Stomach (tissue), 19 donors: ENCODE measurements at places on chromosomes 7 and 10. TPM values are rescaled to one million over a fixed set of nuclear protein-coding genes. Genes with fewer than 3 reads are reported as not detected.

SORBS1 gene
- 94.8 TPM for polyA plus RNA-seq

CLRN3 gene
- not detected for polyA plus RNA-seq

LIPM gene
- not detected for polyA plus RNA-seq

ZNF33B gene
- polyA plus RNA-seq, result 15.6 TPM

SLC26A3 gene
- not detected for polyA plus RNA-seq

ACTL6B gene
- polyA plus RNA-seq, result 1.4 TPM

FASTK gene
- polyA plus RNA-seq, result 129 TPM

SKIDA1 gene
- polyA plus RNA-seq, result 0.45 TPM

CD36 gene
- polyA plus RNA-seq, result 28.6 TPM

RARRES2 gene
- polyA plus RNA-seq, result 161 TPM

SNCG gene
- 59.6 TPM for polyA plus RNA-seq

OR2A7 gene
- polyA plus RNA-seq, result 0.44 TPM

NXPH1 gene
- not detected for polyA plus RNA-seq

ADIRF gene
- 96.4 TPM for polyA plus RNA-seq

SNX10 gene
- 2.2 TPM for polyA plus RNA-seq

ADD3 gene
- 64.9 TPM for polyA plus RNA-seq

CFAP70 gene
- 3.2 TPM for polyA plus RNA-seq

ZNF467 gene
- 9.4 TPM for polyA plus RNA-seq

CPA2 gene
- polyA plus RNA-seq, result 54.9 TPM

VSTM4 gene
- polyA plus RNA-seq, result 3.1 TPM

TBX20 gene
- not detected for polyA plus RNA-seq

RNF133 gene
- polyA plus RNA-seq, result not detected

PLCE1 gene
- 0.98 TPM for polyA plus RNA-seq

DDX21 gene
- polyA plus RNA-seq, result 22.7 TPM

CCDC172 gene
- not detected for polyA plus RNA-seq

GPR26 gene
- not detected for polyA plus RNA-seq

GRID1 gene
- polyA plus RNA-seq, result 0.63 TPM

TRIL gene
- 1.1 TPM for polyA plus RNA-seq

TUBAL3 gene
- polyA plus RNA-seq, result 0.19 TPM

CNPY1 gene
- not detected for polyA plus RNA-seq

ERVW-1 gene
- polyA plus RNA-seq, result not detected

WNT2 gene
- 0.61 TPM for polyA plus RNA-seq

ASB10 gene
- polyA plus RNA-seq, result 0.05 TPM

ADAM12 gene
- not detected for polyA plus RNA-seq

SOSTDC1 gene
- polyA plus RNA-seq, result 5.9 TPM

TNRC18 gene
- polyA plus RNA-seq, result 8.5 TPM

TET1 gene
- 0.19 TPM for polyA plus RNA-seq

HECW1 gene
- polyA plus RNA-seq, result 1.5 TPM

POMZP3 gene
- polyA plus RNA-seq, result 15.6 TPM

ATOH7 gene
- 0.30 TPM for polyA plus RNA-seq

COBL gene
- polyA plus RNA-seq, result 12.6 TPM

REPIN1 gene
- polyA plus RNA-seq, result 41.5 TPM

TUBB8 gene
- 0.15 TPM for polyA plus RNA-seq

ZNF425 gene
- 1.4 TPM for polyA plus RNA-seq

SLC37A3 gene
- polyA plus RNA-seq, result 6.3 TPM

BAMBI gene
- polyA plus RNA-seq, result 1.2 TPM

CABCOCO1 gene
- 0.37 TPM for polyA plus RNA-seq

C10orf105 gene
- polyA plus RNA-seq, result not detected

TRPV5 gene
- not detected for polyA plus RNA-seq

MLXIPL gene
- polyA plus RNA-seq, result 3.1 TPM

GJD4 gene
- not detected for polyA plus RNA-seq

WNT16 gene
- polyA plus RNA-seq, result not detected

SFTPD gene
- polyA plus RNA-seq, result 0.76 TPM

GPR37 gene
- 0.31 TPM for polyA plus RNA-seq
